ENCODE measurements at places on chromosomes 11 and 22.

- peak; percentile 81 for DNase-seq
Measured at GRCh38 chr11:6315811-6316425, 4.4 kb downstream of the CAVIN3 start.

DNA sequence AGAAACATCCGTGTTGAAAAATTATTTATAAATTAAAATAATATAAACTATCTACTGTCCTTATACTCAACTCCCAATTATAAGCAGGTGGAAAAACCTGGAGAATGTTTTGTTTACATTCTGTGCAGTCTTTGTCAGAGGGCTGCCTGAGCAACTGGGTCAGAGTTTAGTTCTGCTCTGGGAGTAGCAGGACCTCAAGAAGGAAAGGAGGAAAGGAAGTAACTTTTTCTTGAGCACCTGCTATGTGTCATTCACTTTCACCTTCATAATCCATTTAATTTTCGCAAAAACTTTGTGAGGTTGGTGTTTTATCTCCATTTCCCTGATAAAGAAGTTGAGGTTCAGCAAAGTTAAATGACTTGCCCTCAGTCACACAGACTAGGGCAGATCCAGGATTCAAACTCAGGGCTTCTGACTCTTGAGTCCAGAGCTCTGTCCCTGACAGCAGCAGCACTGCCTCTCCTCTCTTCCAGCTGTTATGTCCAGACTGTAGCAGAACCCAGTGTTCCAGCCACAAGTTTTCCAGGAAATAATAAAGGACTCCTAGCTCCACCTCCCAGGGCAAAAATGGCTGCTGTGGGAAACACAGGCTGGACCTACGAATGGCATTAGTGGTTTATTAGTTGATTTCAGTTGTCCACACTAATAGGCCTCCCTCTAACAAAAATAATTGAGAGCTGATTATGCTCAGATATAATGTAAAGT is 6.4 kb downstream of the CD3E start:
- DNase-seq: no peak

- DNase-seq: no peak
Measured at GRCh38 chr11:4606231-4607015, 1.6 kb downstream of the TRIM68 start.

DNA sequence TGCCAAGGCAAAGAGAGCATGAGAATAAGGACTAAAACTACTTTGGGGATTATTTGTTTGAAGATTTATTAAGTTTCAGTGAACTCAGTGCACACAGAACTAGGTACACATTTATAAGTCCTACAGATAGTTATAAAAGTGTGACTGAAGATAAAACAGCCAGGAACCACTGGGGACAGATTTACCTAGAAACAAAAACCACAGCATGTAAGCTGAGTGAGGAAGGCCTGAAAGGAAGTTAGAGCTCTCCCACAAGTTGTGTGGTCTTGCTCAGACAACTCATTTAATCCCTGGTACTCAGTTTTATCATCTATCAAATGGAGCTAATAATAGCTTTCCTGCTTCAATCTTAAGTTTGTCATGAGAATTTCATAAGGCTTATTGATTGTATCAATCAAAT is 311.2 kb upstream of the FAT3 start:
- no peak for DNase-seq

DNA sequence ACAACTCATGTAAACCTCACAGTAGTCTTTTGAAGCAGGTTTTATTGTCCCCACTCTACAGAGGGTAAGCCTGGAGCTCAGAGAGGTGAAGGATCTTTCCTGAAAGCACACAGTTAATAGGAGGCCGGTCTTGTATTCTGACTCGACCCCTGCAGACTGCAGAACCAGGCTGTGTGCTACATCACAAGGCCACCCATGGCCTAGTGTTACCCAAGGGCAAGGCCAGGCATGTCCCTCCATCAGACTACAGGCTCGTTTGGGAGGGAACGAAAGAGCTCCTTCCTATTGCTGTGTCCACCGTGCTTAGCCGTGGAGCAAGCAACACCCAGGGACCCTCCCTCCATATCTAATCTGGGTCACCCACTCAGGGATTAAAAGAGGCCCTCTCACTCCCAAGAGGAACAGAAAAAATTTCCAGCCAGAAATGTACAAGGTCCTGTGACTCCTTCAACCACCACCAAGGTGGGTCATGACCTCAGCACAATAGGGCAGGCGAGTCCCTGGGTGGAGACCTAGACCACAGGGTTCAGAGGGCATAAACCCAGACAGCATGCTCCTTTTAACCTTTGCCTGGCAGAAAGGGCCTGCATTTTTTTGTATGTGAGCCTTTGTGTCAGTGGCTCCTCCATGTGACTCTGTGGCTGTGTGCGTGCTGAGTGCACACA is 6.3 kb upstream of the SMIM35 start:
- DNase-seq: no peak

DNA sequence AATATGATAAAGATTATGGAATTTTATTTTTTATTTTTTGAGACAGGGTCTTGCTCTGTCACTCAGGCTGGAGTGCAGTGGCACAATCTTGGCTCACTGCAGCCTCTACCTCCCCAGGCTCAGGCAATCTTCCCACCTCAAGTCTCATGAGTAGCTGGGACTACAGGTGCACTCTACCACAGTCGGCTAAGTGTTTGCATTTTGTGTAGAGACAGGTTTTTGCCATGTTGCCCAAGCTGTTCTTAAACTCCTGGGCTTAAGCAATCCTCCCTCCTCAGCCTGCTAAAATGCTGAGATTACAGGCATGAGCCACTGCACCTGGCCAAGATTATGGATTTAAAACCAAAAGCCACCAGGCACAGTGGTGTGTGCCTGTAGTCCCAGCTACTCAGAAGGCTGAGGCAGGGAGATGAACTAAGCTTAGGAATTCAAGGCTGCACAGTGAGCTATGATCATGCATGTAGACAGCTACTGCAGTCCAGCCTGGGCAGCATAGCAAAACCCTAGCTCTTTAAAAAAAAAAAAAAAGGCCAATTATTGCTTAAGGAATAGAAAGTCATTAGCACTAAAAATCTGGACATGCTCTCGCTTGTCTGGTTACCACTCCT is 20.2 kb upstream of the CCND1 start:
- no peak for DNase-seq

DNA sequence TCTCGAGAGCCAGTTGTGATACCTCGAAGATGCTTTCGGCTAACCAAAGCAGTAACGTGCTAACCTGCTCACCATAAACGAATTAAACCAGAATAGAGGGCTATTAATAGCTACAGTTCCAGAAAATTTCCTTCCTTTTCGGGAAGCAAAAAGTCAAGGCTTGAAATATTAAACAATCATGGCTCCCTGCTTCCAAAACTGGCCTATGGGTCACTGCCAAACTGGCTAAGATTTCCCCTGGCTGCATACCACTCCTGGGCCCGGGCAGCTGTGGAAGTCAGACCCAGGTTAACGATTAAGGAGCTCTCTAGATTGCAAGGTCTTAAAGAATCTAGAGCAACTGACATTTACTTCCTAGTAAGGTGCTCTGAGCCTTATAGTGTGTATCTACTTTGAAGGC is 1.7 kb downstream of the AMOTL1 start:
- DNase-seq: no peak

DNA sequence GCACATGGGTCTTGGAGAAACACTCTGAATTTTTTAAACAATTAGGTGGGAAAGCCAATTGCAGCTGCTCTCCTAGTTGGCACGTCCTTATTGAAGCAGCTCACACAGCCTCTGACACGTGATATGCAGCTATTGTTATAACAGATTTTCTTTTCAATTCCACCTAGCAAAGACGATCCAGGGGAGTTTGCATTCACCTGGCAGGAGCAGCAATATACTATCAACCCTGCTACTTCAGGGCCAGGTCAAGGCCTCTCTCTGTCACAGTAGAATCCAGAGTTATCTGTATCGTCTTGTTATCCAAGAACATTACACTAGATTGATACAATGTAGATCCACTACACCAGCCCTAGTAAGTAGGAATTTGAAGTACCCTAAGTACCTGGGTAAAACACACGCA is 8.3 kb downstream of the KRTAP5-11 start:
- DNase-seq: no peak

Measured in H7 (cell line).